ENCODE measurements at places on chromosomes 3 and 15.

DNA sequence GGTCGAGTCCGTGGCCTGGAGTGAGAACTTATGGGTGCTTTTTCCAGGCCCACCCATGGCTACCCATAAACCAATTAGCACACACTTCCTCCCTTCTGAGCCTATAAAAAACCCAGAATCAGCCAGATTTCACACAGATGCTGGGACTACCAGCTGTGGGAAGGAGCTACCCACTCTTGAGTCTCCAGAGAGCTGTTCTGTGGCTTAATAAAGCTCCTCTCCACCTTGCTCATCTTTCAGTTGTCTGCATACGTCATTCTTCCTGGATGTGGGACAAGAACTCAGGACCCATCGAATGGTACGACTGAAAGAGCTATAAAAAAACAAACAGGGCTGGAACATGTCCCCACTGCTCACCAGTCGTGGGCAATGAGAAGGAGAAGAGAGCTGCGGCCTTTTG lies 555.4 kb upstream of the CCDC54 start:
- no peak for DNase-seq

- DNase-seq, result no peak
Observed at GRCh38 chr3:16332904-16333426, 68.0 kb downstream of the OXNAD1 start.

- no peak for DNase-seq
Observed at GRCh38 chr3:128344052-128344735, 122.5 kb downstream of the DNAJB8 start.

GRCh38 chr3:11850003-11850402 lies 3.3 kb upstream of the TAMM41 start:
- no peak for DNase-seq

GRCh38 chr3:30934208-30934550 lies 39.7 kb upstream of the GADL1 start:
- DNase-seq, result no peak

- DNase-seq, result no peak
Observed at GRCh38 chr3:170429050-170429449, 10.4 kb downstream of the CLDN11 start.

GRCh38 chr15:50814634-50815033 lies 49.1 kb upstream of the SPPL2A start:
- no peak for DNase-seq

DNA sequence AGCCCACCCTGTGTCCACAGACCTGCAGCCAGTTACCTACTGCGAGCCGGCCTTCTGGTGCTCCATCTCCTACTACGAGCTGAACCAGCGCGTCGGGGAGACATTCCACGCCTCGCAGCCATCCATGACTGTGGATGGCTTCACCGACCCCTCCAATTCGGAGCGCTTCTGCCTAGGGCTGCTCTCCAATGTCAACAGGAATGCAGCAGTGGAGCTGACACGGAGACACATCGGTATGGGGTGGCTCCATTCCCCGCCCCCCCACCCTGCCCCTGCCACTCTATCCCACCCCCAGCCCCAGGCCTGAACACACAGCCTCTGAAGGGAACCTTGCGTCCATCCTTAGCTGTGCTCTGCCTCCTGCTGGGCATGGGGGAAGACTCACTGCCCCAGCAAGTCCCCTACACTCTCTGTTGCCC lies 73.2 kb downstream of the AAGAB start:
- DNase-seq, result no peak

GRCh38 chr3:7964899-7965298 lies 536.7 kb upstream of the LMCD1 start:
- DNase-seq, result no peak

DNA sequence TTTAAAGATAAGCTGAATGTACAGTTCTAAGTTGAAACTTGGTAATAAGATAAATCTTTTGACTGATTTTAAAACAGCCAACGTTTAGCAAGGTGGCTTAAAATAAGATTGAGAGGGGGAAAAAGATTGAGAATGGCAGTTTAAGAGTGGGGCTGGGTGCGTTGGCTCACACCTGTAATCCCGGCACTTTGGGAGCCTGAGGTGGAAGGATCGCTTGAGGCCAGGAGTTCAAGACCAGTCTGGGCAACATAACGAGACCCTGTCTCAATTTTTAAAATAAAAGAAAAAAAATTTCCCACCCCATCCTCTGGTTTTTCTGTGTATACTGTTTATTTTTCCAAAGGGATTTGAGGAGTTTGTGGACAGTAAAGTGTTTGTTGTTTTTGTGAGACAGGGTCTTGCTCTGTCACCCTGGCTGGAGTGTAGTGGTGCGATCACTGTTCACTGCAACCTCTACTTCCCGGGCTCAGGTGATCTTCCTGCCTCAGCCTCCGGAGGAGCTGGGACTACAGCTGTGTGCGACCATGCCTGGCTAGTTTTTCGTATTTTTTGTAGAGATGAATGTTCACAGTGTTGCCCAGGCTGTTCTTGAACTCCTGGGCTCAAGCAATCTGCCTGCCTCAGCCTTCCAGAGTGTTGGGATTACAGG lies 3.0 kb downstream of the MAPK6 start:
- DNase-seq, result no peak

- no peak for DNase-seq
Observed at GRCh38 chr3:20320489-20320888, 134.5 kb upstream of the SGO1 start.

DNA sequence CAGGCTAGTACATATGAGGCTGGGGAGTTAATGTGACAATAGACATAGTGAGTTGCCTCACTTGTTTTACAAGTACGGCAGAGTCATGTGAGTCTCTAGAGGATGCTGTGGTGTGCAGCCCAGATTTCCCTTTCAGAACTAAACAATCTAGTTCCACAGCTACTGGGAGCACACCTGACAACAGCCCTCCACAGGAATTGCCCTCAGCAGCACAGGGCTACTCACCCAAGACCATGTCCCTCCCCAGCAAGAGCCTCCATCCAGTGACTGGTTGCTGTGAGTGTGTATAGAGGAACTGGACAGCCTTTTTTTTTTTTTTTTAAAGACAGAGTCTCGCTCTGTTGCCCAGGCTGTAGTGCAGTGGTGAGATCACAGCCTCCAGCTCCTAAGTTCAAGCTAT lies 40.2 kb upstream of the UBE2E2 start:
- no peak for DNase-seq

- no peak for DNase-seq
Observed at GRCh38 chr3:192857260-192857661, 60.4 kb downstream of the MB21D2 start.

GRCh38 chr3:157755233-157755632 lies 252.0 kb upstream of the VEPH1 start:
- no peak for DNase-seq

GRCh38 chr3:172449466-172450149 lies 1.4 kb upstream of the GHSR start:
- DNase-seq, result peak; percentile 53

GRCh38 chr3:174198199-174198598 lies 660.9 kb upstream of the NAALADL2 start:
- no peak for DNase-seq

DNA sequence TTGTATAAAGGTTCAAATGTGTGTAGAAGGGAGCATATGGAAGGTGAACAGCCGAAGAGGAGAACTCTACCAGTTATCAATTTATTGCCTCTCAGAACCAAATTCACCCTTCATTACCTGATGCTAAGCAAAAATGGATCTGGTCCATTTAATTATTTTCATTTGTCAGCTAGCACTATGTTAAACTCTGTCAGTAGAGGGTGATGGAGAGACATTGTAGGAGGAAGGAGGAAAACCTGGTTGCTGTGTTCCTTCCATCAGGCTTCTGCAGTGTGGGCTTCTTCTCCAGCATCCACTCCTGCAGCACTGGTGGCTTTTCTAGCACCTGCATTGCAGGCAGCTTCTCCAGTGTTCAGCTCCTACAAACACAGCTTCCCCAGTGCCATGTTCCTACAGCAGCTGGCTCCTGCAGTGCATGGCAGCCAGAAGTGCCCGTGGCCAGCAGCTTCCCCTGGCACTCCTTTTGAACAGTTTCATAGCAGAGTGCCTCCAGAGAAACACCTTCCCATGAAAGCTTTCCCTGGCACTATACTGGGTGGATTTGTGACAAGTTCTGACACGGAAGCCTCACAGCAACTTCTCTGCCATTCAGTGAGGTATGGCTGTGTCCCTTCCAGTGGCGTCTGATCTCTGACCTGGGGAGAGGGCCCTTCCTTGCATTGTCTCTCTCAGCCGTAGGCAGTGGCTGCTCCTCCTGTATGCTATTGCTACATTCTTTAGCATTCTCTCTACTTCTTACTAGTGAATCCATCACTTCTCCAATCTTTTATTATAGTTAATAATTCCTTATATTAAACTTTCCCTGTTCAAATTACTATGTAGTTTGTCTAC lies 14.6 kb upstream of the IL17RD start:
- DNase-seq, result no peak

DNA sequence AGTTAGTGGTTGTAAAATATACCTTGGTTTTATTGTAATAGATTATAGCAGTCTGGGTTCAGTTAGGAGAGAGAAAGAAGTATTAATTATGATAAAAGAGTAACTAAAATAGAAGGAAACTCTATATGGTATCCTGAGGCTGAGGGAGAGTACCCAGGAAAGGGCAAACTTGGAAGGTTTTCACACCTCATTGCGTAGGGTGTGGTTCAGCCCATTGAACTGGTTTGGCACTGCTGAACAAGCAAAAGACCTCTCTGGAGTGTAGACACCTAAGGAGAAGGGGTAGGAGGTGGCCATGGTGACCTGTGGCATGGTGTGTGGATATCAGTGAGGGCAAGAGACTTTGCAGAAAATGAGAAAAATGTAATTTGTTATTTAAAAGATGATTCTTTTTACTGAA lies 63.5 kb downstream of the STT3B start:
- DNase-seq, result no peak

All from aorta (tissue), 5 donors.